ENCODE measurements at places on chromosomes 1 and 21.

DNA sequence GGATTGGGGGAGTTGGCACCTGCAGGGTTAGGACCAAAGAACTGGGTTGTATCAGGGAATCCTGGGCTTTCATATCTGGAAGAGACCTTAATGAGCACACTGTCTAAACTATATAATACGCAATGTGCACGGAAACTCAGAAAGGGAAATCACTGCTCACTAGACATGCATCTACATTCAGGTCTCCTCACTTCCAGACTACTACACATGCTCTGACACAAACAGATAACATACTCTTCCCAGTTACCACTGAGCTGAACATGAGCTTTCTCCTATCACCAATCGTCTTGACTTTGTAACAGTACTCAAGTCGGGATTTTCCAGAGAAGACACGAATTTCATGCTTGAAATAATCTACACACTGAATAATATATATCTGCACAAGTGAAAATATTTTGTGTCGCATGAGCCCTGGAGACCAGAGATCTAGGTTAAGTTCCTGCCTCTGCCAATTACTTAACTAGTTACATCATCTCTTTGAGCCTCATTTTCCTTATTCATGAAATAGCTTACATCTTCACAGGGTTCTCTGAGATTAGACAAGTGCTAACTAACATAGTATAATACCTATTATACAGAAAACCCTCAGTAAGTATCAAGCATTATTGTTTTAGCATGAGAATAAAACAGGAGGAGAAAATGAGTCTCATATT lies 101.1 kb downstream of the JAK1 start:
- DNase-seq: no peak

- no peak for DNase-seq
These were observed 270.9 kb downstream of the TNR start for GRCh38 chr1:175472464-175472863.

DNA sequence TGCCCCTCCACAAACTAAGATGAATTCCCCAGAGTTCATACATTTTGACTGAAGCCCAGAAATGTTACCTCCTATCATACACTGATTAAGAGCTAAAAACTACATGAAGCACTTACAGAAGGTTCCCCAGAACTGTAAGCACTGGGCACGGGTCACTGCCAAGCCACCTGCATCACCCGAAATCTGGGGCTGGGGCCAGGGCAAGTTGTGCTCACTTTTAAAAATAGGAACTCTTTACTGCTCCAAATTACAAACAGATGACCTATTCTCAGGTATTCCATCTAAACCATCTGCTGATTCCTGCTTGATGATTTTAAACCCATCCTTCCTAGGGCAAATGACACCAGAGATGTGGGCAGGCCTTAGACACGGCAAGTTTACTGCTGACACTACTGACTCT lies 4.8 kb downstream of the SETD4 start:
- DNase-seq: no peak

- no peak for DNase-seq
These were observed 24.0 kb upstream of the ABL2 start for GRCh38 chr1:179253286-179253972.
